Activated CD4-positive, alpha-beta T cell treated with anti-CD3 and anti-CD28 coated beads, Interleukin-10, Interleukin-2, amounts not matched to agents 100 ng/mL and 50 ng/mL, durations not matched to agents 16 hours and 8 hours (primary cell): ENCODE measurements at places on chromosomes 2 and 18.

DNA sequence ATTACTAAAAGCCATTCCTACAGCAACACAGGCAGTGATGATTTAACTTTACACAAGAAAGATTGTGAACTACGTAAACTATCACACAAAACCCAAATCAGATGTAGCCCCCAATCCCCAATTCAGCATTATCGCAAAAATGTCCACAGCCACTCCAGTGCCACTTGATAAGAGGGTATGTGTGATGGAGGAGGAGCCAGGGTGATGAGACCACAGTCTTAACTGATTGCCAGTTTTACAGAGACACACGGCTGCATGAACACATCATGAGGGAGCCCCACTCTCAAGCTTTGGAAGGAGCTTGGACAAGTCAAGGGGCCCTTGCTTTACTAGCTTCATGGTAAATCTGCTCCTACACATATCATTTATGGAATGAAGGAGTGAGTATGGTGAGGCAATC is 116.0 kb downstream of the FAM161A start:
- no peak for DNase-seq

- no peak for DNase-seq
These were observed 53.3 kb downstream of the CCDC148 start for GRCh38 chr2:158403237-158403636.

- DNase-seq = peak; percentile 23
These were observed 14.1 kb downstream of the EMX1 start for GRCh38 chr2:72931280-72931910.

- no peak for DNase-seq
These were observed 230.2 kb downstream of the ANKRD30B start for GRCh38 chr18:14978191-14978590.

- no peak for DNase-seq
These were observed 35.3 kb downstream of the CYP26B1 start for GRCh38 chr2:72112401-72112800.

DNA sequence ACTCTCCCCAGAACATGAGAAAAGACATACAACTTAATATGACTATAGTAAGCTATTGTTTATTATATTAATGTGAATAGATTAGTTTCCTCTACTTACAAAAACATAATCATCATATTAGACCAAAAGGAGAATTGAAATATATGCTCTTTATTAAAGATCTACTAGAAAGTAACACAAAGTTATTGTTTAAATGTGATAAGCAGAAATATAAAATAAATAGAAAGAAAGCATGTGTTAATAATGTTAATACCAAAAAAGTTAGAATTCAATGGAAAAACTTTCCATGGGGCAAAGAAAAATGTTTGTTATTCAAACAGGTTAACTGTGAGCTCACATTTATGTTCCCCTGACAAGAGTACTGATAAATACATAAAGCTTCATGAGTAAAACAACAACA is 421.4 kb upstream of the UBE2E3 start:
- no peak for DNase-seq

DNA sequence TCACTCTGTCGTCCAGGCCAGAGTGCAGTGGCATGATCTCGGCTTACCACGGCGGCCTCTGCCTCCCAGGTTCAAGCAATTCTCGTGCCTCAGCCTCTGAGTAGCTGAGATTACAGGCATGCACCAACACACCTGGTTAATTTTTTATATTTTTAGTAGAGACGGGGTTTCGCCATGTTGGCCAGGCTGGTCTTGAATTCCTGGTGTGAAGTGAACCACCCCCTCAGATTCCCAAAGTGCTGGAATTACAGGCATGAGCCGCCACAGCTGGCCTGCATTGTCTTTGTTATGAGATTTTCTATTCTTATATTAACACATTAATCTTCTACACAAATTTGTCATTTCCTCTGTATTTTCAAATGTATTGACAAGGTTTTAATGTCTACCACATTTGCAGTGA is 75.2 kb downstream of the SEPTIN10 start:
- no peak for DNase-seq

- DNase-seq = peak; percentile 88
These were observed 69.6 kb downstream of the POLR1A start for GRCh38 chr2:86035883-86036668.

DNA sequence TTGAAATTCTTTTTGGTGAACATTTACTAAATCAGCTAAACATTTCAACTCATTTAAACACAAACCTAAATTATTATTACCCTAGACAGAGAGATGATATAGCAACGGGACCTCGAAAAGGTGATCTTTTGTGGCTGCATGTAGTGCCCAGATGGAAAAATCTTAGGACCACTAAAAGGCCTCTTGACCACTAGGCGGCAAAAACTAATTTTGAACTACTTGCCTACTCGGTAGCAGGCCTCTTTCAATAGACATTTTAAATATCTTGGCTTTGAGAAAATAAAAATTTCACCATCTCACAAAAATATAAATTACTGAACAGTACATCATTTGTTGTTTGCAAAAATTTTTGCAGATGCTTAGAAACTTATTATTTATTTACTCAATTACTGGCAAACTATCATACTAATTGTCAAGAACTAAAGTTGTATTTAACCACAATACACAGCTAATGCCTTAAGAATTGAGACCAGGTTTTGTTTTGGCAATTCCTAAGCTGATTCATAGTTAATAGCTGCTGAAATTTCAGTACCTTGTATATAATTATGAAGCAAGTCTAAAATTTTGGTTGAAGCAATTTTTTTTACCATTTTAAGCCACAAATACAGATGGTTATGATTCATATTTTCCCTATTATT is 9.4 kb downstream of the COL3A1 start:
- DNase-seq = no peak

DNA sequence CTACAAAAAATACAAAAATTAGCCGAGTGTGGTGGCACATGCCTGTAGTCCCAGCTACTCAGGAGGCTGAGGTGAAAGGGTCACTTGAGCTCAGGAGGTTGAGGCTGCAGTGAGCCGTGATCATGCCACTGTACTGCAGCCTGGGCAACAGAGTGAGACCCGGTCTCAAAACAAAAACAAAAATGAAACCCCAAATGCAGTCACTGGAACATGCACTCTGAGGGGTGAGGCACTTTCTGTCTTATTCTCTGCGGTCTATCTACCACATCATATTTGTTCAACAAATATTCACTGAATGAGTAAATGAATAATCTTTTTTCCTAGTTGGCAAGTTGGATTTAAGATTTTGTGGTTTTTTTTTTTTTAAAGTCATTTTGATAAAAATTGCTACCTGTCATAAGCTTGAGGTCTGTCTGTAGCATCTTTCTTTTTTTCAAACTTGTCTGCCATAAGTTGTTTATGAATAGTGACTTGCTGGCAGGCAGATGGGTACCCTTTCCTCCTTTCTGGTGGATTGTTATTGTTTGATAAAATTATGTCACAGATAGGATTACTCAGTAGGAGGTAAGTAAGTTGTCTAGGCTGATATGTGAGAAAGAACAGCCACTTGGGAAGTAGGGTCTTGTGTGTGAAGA is 11.8 kb downstream of the CHRNA1 start:
- DNase-seq = peak; percentile 91

- DNase-seq = no peak
These were observed 98.2 kb upstream of the TMEM178A start for GRCh38 chr2:39567507-39567906.

GRCh38 chr2:206993396-206993911 is 54.1 kb downstream of the CPO start:
- no peak for DNase-seq

DNA sequence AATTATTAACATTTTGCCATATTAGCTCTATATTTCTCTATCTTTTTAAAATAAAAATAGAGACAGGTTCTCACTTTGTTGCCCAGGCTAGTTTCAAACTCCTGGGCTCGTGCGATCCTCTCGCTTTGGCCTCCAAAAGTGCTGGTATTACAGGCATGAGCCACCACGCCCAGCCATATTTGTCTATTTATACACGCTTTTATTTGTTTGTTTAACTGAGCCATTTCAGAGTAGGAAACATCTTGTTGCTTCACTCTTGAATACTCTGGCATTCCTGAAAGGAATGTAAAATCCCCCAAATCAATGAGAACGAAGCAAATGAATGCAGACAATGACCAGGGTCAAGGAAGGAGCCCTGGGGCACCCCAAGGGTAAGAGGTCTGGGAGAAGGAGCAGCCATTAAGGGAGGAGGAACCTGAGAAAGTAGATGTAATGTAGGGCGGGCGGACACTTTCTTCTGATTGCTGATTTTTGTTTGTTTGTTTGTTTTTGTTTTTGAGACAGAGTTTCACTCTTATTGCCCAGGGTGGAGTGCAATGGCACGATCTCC is 31.7 kb upstream of the RAB1A start:
- no peak for DNase-seq

DNA sequence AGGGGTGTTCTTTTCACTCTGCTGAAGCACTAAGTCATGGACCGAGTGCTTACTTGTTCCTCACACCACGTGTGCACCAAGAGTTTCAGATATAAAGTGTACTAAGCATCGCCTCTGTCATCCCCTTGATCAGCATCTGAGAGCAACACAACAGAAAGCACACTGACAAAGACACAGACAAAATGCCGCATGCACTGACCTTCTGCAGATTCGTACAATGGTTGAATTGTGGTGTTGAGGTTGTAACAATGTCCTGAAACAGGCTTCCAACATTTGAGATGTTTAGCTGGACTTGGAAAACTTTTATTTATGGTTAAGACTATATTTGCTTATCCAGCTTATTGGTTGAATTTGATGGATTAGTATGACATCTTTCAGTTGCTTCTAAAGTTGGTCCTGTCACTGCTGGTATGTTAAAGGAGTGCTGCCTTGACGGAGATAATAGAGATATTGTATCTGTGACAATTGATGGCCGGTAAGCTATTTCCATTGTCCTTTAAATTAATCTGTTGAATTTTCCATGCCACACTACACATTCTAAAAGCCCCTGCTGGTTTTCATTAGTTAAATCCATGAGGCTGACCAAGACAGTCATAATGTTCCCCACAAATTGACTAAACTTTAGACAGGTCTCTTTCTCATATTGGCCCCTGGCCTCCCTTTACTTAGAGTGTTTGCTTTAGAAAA is 99.9 kb downstream of the CBLN2 start:
- DNase-seq = no peak

GRCh38 chr2:43358410-43359201 is 132.2 kb upstream of the ZFP36L2 start:
- no peak for DNase-seq
